ENCODE measurements at places on chromosomes 7 and 10. TPM values are rescaled to one million over a fixed set of nuclear protein-coding genes. Genes with fewer than 3 reads are reported as not detected.

SLC18A3 gene
- not detected for total RNA-seq

TET1 gene
- total RNA-seq = 2.4 TPM

CTAGE8 gene
- total RNA-seq = not detected

OPALIN gene
- total RNA-seq = not detected

BMI1 gene
- 24.2 TPM for total RNA-seq

ACSM6 gene
- total RNA-seq = not detected

GPR85 gene
- 0.24 TPM for total RNA-seq

LIPN gene
- total RNA-seq = not detected

COL17A1 gene
- total RNA-seq = 0.06 TPM

Data from glomerular endothelial cell (primary cell).